BE2C (cell line): ENCODE measurements at places on chromosomes 7 and 10.

GRCh38 chr7:126718419-126718818 is 534.3 kb downstream of the GRM8 start:
- DNase-seq = no peak

- no peak for DNase-seq
These were observed 132.6 kb downstream of the RGS10 start for GRCh38 chr10:119409906-119410305.

GRCh38 chr7:47326220-47326619 is 255.7 kb downstream of the TNS3 start:
- no peak for DNase-seq

DNA sequence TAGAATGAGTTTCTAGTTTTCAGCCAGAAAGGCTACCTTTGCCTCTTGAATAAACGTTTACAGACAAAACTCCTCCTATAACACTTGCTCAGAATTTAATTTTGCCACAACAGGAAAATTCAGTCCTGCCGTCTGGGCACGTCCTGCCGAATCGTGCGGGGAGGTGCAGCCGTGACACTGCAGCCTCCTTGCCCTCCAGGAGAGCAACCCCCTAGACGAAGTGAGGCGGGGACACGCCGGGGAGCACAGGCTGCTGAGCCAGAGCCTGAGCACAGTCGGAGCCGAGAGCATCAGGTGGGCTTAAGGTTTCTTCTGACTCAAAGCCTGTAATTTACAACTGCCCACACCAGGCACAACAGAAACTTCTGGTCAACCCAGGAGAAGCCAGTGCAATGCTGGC is 102.3 kb downstream of the DYNC2I1 start:
- DNase-seq = no peak
